ENCODE measurements at places on chromosomes 1 and 21.

GRCh38 chr1:17599954-17600300, 60.4 kb downstream of the ARHGEF10L start:
- DNase-seq: no peak

GRCh38 chr1:94418664-94419655, 771 bp downstream of the ABCD3 start:
- DNase-seq: peak; percentile 71

- DNase-seq: peak; percentile 59
These were observed 3.9 kb upstream of the POU3F1 start for GRCh38 chr1:38050397-38051078.

DNA sequence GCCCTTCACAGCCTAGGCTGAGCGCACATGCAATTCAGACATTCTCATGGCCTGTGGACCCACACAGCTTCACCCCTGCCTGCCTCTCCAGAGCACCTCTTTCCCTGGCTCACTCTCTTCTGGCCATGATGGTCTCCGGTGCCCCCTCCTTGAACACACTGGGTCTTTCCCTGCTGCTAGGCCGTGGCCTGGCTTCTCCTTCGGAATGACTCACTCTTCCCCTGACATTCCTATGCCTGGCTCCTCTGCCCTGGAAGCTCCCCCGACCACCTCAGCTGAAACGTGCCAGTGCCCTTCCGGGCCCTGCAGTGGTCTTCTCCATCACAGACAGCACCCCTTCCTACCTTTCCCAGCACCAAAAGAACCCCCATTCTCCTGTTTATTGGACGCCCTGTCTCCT, 28.3 kb downstream of the EPHA8 start:
- DNase-seq: no peak

DNA sequence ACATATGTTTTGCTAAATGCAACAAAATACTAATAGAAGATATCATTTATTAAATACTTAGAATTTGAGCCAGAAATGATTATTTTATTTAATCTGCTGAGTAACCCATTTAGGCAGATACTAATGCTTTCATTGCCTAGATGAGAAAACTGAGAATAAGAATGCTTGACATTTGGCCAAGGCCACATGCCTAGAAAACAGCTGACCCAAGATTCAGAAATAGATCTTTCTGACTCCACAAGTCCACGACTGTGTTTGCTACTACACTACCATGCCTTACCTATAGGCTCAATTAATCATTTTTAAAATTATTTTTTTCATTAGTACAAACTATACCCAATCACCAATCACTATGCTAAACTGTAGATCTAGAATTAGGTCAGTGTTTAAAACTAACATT, 129.7 kb downstream of the ATP1B1 start:
- no peak for DNase-seq

- DNase-seq: no peak
These were observed 24.7 kb downstream of the SLC6A17 start for GRCh38 chr1:110174961-110175360.

DNA sequence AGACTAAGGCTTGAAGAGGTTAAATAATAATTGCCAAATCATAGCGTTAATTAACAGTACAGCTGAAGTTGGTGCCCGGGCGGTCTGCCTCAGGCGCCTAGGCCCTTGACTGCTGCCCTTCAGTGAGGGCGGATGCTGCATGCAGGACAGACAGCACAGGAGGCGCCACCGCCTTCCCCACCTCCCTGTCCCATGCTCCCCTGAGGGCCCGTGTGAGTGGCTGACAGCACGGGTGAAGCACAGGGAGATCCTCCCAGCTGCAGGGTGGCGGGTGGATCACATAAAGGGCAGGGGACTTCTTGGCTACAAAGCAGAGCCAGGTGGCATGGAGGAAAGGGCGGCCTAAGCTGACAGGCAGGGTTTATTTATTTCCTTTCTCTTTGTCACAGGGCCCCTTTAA, 49.1 kb downstream of the DDX20 start:
- DNase-seq: no peak

DNA sequence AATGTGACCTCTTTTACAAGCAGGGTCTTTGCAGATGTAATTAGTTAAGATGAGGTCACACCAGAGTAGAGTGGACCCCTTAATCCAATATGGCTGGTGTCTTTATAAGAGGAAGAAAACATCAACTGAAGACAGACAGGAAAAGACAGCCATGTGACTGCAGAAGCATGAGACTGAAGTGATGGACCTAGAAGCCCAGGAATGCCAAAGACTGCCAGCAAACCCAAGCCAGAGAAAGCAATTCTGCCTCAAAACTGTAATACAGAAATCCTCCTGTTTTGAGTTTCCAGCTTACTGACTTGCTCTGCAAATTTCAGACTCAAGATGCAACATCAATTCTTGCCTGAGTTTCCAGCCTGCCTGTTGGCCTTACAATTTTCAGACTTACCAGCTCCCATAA, 17.3 kb downstream of the ENAH start:
- DNase-seq: no peak

DNA sequence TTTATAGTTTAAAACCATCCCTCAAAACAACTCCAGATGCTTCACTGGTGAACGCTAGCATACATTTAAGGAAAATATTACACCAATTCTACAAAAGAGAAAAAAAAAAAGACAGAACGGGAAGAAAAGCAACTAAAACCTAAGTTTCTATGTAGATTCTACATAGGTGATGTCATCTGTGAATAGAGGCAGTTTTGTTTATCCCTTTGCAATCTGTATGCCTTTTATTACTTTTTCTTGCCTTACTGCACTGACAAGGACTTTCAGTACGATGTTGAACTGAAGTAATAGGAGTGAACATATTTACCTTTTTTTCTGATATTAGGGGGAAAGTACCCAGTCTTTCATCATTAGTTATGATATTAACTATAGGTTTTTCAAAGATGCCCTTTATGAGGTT, 101.7 kb upstream of the HAO2 start:
- DNase-seq: no peak

DNA sequence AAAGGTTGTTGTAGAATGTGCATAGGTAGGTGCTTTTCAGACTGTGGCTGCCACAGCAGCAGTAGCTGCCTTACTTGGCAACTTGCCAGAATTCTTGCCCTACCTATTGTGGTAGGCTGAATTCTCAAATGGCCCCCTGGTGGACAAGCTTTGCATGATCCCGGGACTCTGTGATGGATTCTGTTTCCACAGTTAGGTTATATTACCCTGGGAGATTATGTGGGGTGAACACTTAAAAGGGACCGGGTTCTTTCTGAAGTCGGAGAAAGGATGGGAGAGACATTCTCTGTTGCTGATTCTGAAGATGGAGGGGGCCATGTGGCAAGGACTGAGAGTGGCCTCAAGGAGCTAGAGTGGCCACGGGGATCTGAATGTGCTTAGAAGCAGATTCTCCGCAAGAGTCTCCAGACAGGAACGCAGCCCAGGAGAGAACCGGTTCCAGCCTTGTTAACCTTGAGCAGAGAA, 32.1 kb upstream of the KCNE1 start:
- DNase-seq: peak; percentile 82

- DNase-seq: peak; percentile 9
These were observed 340.0 kb upstream of the DUSP10 start for GRCh38 chr1:222081859-222082258.

DNA sequence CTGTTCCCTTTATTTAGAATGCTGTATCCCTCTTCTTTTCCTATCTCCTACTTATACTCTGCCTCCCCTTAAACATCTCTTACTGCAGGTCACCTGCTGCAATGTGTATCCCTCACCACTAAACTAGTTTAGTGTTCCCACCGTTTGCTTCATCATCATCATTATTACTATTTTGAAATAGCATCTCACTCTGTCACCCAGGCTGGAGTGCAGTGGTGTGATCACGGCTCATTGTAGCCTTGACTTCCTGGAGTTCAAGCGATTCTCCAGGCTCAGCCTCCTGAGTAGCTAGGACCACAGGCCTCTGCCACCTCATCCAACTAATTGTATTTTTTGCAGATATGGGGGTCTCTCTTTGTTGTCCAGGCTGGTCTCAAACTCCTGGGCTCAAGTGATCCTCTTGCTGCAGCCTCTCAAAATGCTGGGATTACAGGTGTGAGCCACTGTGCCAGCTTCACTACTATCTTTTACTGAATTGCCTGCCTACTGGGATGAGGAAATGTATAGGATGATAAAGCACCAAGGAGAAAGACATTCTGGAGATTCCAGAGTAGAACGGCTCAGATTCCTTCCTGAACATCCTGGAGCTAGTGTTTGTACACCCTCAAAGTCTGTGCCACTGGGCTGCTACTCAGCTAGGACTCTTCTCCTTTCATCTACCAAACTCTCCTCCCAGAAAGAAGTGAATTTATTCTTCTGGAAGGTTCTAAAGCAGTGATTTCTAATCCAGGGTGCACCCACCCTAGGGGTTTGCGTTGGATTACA, 8.6 kb upstream of the IFNAR1 start:
- no peak for DNase-seq

DNA sequence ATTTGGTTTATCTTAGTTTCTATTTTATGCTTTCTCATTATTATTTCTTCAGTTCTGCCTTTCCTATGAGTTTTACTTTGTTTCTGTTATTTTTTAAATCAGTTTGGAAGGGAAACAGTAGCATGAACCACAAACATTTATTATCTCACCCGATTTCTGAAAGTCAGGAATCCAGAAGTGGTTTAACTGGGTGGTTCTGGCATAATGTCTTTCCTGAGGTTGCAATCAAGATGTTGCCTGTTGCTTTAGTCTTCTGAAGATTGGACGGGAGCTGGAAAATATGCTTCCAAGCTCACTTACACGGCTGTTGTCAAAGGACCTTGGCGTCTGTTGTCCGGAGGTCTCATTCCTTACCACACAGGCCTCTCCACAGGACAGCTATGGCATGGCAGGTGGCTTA, 50.4 kb downstream of the SNRPE start:
- DNase-seq: no peak

DNA sequence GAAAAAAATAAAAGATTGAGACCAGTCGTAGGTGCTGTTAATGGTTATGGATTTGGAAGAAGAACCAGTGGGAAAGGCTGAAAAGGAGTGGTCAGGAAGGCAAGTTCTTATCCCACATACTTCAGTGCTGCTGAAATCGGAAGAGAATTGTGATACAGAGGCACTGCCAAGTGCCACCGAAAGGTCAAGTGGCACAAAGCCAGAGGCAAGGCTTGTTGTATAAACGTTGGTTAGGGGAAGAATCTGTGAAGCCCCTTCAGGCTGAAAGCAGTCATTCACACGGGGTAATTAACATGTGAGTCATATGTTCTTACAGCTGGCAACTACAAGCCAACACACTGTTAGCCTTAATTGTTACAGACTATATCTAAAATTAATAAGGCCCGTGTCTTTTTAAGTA, 48.8 kb downstream of the ZBTB40 start:
- DNase-seq: peak; percentile 92

- peak; percentile 10 for DNase-seq
These were observed 52.8 kb downstream of the TNFSF18 start for GRCh38 chr1:172997941-172998361.

GRCh38 chr1:174605198-174605597, 157.4 kb downstream of the GPR52 start:
- DNase-seq: no peak

DNA sequence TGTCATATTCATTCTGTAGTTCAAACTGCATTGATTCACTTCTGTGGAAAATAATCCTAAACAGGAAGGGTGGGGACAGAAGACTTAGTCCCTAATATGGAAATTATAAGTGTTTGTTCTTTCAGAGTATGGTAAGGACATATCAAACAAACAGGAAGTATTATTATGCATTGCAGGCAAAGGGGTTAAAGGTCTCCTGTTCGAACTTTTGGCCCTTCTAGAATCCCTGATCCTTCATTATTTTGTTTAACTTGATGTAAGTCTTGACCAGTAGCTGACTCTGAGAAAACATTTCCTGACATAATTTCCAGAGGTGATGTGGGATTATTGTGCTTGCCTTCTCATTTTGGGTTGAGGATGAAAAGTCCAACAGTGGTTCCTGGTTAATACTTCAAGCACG, 215.4 kb upstream of the ADGRL2 start:
- DNase-seq: no peak

DNA sequence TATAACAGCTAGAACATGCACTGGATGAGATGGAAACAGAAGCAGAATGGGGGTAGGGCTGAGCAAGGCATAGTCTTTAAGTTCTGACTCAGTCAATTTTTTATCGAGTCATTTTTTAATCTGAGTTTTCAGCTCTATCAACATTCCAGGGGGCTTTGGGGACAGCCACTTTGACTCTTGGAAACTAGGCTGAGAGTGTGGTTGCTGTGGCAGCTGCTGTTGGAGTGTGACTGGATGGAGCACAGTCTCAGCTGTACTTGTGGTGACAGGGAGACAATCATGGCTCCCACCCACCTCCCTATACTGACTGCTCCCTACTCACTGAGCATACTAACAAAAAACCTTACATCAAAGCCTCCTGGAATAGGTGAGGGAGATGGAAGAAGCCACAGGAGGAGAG, 25.0 kb downstream of the GJA5 start:
- DNase-seq: no peak

DNA sequence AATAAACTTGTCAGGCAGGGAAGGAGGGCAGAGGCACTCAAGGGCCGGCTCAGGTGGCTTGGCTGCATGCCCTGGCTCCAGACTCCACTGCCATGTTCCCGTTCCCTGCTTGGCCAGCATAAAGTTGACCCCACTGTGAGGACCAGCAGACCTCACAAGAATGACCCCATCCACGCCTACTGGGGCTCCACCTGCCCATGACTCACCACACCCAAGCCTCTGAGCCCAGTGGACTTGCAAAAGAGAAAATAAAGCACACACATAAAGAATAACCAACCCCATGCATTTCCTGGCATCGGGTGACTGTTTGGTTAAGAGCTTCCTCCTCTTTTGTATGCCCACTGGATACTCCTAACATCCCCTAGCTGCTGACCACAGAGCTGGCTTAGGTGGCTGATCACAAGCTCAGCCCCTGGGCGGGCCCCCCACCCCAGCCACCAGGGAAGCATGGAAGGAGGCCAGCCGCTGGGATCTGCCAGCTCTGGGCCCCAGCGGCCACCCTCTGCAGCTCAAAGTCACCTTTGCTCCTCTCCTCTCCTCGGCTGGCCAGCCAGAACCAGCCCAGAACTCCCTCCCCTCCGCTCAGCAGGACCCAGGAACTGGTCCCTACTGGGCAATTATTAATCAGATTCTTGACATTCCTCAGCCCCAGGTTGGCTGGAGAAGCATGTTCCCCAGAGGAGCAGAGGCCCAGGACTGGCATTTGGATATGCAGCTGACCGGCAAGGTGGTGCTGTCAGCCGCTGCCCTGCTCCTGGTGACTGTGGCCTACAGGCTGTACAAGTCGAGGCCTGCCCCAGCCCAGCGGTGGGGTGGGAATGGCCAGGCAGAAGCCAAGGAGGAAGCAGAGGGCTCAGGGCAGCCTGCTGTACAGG, at the start of gene KLHDC7A:
KLHDC7A (plus strand) TSS at position 616 of the 875 bp plus-strand sequence; CDS start at position 668, 52 bp downstream.
- peak; percentile 72 for DNase-seq

GRCh38 chr1:7052701-7053100, 267.4 kb downstream of the CAMTA1 start:
- DNase-seq: no peak
